ENCODE measurements at places on chromosomes 5 and 9. TPM values are rescaled to one million over a fixed set of nuclear protein-coding genes. Genes with fewer than 3 reads are reported as not detected.

Gene CFAP77
- total RNA-seq: 3.3 TPM

GRCh38 chr5:59592101-59592500 lies 301.4 kb downstream of the PDE4D start:
- no peak for DNase-seq

Gene GPR151
- total RNA-seq: not detected

DNA sequence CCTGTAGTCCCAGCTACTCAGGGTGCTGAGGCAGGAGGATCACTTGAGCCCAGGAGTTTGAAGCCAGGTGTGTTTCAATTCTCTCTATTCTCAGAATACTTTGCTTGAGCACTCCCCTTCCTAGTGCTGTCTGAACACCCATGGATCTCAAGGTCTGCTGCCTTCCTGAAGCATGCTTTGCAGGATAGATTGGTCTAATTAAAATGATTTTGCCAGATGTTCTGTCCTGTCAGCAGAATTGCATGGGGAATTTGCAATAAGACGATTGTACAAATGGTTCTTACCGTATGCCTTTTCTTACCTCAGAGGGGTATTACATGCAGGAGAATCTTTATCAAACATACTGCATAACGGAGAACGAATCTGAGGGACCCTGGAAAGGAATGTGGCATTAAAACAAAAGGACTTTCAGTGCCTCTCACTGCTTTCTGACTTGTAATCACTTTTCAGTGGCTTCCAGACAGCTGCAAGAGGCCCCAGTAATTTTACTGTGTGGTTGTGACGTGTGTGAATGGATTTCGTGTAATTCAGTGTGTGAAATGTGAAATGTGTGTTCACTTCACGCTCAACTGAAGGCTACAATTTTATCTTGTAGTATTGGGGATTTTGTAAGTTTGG lies 587.2 kb upstream of the SEMA6A start:
- no peak for DNase-seq

Gene STK10
- total RNA-seq: 10.8 TPM

GRCh38 chr9:131960851-131961495 lies 118.7 kb downstream of the MED27 start:
- no peak for DNase-seq

Gene MSMP
- not detected for total RNA-seq

Gene STOM
- total RNA-seq: 173 TPM
